ENCODE measurements at places on chromosomes 6 and 20.

- DNase-seq, result no peak
These were observed 223.8 kb downstream of the THBS2 start for GRCh38 chr6:169029861-169030260.

- no peak for DNase-seq
These were observed 52.2 kb downstream of the EYA2 start for GRCh38 chr20:46946796-46947195.

DNA sequence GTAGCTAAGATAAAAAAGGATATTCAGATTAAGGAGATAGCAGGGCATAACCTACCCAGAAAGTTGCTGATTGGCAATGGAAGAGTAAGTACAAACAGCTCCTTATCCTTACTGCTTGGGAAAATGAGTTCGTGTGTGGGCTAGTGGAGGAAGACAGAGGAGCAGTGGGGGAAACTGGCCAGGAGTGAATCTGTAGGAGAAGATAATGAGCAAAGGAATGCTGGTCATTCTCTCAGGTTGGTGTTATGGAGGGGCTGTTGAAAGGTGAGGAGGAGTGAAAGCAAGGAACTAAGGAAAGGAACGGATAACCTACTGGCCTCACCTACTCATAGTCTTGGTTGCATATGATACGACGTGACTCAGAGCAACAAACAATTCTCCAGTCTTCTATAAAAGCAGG is 7.3 kb upstream of the GJB7 start:
- DNase-seq, result no peak

- DNase-seq, result no peak
These were observed 4.0 kb upstream of the TUBB2B start for GRCh38 chr6:3231247-3232016.

DNA sequence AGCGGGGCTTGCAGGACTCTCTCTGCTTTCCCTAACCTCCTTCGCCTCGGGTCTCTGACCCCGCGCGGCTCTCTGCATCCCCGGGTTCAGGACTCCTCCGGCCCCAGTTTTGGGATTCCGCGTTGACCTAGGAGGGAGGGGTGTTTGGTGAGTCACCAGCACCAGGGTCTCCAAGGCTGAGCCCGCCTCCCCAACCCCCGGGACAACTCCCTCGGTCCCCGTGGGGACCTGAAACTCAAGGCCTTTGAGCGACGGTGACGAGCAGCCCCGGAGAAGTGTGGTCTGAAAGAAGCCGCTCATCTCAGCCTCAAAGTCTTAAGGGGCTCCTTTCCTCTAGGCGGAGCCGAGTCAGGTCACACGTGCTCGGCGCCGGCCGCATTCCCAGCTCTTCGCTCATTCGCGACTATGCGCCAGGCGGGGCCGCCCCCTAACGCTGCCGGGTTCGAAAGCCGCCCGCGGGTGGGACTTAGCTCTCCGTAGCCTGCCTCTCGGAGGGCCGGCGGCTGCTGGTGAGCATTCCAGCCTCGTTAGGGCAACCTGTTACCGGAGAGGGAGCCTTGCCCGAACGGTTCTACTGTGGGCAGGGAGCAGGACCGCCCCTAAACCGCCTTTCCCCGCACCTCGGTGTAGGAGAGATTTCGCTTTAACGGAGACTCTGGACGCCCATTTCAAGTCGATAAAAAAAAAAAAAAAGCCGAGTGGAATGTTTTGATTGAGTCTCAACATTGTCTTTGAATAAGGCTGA is 3.0 kb upstream of the PRDM13 start:
- no peak for DNase-seq

GRCh38 chr20:5908981-5909380 is 41.4 kb downstream of the TRMT6 start:
- DNase-seq, result no peak

GRCh38 chr20:22962567-22963439 is 72.3 kb upstream of the SSTR4 start:
- no peak for DNase-seq

- DNase-seq, result no peak
These were observed 80.1 kb downstream of the ADGRG6 start for GRCh38 chr6:142381845-142382378.

GRCh38 chr6:105301756-105302616 is 100.9 kb downstream of the PREP start:
- DNase-seq, result no peak

DNA sequence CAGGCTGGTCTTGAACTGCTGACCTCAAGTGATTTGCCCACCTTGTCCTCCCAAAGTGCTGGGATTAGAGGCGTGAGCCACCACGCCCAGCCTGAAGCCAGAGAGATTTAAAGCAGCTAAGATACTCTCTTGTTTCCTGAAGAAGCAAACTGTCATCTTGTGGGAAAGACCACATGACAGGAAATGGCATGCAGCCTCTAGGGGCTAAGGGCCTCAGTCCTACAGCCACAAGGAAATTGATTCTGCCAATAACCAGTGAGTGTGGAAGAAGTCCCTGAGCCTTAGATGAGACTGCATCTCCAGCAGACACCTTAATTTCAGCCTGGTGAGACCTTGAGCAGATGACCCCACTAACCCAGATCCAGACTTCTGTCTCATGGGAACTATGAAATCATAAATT is 40.9 kb downstream of the KIZ start:
- DNase-seq, result no peak

GRCh38 chr6:46072866-46073265 is 56.9 kb upstream of the ENPP4 start:
- no peak for DNase-seq

- no peak for DNase-seq
These were observed 100.0 kb downstream of the ATG5 start for GRCh38 chr6:106225581-106225980.

GRCh38 chr6:28090917-28091586 is 10.7 kb downstream of the ZNF165 start:
- no peak for DNase-seq

DNA sequence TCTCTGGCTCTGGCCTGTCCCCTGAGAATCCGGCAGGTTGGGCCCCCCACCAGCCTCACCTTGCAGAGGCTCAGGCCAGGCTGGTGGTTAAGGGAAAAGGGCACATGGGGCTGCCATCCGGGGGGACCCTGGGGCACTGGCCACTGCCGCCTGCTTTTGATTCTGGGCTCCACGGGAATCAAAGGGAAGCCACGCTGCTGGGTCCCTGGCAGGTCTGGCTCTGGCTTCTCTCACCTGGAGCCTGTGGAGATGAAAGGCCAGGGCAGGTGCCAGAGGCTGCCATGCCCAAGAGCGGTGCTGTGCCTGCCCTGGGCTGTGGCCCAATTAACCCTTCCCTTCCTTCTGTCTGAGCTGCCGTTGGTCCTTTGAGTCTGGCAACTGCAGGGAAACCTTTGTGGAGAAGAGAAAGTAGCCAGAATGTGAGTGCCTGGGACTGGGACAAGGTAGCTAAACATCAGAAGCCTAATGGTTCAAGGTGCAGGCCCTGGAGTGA is 9.4 kb upstream of the CDH22 start:
- no peak for DNase-seq

GRCh38 chr20:49505518-49505917 is 23.1 kb upstream of the KCNB1 start:
- DNase-seq, result no peak

DNA sequence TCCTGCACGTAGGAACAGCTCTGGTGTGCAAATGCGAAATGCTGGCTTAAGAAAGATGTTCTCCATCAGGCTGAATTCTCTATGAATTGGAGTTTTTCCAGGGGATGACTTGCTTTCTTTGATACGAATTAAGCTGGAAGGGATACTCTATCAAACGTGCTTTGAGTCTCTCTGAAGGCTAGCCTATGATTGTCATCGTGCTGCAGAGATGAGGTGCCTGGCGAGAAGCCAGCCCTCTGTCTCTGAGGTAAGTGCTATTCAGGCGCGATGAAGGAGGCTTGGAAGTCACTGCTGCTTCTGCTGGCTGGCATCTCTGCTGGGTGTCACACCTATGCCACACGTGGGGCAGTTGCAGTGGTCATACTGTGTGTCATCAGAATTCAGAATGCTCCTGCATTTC is 223.7 kb downstream of the TAF4 start:
- no peak for DNase-seq

DNA sequence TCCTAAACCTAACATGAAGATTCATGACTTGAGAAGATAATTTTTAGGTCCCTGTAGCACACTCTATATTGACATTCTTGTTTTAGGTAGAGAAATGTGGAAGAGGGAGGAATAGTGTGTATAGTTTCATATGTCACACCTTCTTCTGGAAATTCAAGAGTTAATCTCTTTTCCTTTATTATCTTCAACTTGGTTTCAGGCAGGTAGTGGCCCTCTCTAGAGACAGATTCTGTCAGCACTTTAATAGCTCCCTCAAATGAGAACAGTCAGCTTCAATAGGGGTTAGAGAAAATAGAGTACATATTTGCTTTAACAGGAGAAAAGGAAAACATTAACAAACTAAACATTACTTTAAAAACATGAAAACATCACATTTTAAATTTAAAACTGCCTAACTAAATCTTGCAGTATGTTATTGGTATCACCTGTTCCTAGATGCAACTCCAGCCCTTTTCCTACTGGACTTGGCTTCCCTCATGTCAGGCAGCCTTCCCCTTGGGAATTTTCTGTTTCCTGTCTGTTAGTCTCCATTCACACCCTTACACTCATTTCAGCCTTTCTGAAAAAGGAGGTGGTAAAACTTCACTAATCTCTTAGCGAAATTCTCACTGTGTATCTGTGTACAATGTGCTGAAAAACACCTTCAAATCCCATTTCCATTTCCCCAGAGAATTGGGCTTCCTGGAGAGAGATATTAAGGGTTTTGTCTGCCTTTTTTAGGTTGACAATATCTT is 192.3 kb upstream of the RNF217 start:
- no peak for DNase-seq

DNA sequence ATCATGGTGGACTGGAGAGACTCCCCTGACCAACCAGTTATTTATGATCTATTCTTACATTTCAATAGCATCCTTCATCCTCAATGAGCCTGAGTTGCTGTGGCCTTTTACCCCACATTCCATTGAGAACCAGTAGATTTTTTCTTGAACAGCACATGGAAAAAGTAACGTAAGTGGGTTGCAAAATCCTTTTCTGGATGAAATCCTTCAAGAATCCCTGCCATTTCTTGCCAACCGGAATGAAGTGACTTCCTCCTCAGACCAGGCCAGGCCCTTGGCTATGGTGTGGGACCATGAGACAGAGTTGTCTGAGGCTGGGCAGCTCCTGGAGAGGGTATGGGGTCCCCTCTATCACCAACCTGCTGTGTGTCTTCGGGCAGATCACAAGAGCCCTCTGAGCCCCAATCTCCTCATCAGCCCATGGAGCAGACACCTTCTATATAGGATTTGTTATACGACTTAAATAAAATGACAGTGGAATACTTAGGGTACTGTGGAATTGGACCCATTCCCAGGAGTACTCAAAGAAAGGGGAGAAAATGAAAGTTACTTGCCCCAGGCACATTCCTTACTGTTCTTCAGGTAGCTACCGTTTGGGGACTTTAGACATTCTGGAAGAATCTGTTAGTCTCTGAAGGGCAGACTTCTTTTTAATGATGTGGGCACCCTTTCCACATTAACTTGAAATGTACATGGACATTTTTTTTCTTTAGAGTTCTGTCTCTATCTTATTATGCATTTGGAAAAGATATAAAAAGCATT is 10.9 kb downstream of the EYA2 start:
- DNase-seq, result no peak

- no peak for DNase-seq
These were observed 8.5 kb upstream of the PACSIN1 start for GRCh38 chr6:34457382-34457741.

DNA sequence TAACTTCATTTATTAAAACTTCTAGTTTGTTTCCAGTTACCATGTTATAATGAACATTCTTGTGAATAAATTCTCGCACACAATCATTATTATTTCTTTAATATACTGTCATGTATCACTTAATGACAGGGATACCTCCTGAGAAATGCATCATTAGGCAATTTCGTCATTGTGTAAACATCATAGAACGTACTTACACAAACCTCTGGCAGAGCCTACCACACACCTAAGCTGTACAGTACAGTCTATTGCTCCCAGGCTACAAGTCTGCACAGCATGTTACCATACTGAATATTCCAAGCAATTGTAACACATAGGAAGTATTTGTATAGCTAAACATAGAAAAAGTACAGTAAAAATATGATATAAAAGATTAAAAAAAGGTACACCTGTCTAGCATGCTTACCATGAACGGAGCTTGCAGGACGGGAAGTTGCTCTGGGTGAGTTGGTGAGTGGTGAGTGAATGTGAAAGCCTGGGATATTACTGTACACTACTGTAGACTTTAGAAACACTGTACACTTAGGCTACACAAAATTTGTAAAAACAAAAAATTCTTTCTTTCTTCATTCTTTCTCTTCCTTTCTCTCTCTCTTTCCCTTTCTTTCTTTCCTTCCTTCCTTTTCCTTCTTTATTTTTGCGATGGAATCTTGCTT is 268.2 kb upstream of the SOX4 start:
- no peak for DNase-seq

DNA sequence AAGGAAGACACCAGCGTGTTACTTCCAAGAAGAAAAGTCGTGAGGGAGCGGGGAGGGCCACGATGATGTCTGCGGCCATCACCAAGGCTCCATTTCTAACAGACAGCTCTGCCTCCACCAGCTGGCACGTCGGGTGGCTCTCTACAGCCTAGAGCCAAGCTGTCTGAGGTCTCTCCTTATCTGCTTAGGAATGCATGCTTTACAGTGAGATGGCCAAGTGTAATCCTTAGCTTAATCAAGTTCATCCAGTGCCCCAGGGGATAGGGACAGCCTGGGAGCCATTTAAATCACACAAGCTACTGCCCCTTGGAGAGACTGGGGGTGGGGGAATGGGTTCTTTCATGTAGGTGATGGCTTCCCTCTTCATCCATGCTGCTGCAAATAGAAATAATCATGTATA is 213.8 kb upstream of the CST7 start:
- no peak for DNase-seq

GRCh38 chr6:63418741-63419140 is 99.0 kb upstream of the LGSN start:
- no peak for DNase-seq

DNA sequence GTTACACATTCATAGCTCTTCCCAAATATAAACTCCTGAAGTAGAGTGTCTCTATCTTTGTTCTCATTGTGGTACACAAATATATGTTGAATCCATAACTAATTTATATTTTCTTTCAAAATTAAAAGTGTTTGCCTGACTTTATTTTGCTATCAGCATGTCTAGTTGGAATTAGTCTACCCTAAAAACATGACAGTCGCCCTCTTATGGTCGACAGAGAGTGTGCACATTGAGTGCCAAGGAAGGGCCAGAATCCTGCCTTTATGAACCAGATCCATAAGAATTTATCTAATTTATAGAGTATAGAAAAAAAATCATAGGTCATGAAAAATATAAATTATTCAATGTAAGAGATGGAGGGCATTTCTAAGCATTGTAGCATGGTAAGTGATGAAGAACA is 12.3 kb upstream of the DEFB112 start:
- DNase-seq, result no peak

- DNase-seq, result no peak
These were observed 2.6 kb downstream of the SLCO4A1 start for GRCh38 chr20:62644802-62645496.

Data from activated naive CD4-positive, alpha-beta T cell (primary cell).